ENCODE measurements at places on chromosomes 7 and 10.

DNA sequence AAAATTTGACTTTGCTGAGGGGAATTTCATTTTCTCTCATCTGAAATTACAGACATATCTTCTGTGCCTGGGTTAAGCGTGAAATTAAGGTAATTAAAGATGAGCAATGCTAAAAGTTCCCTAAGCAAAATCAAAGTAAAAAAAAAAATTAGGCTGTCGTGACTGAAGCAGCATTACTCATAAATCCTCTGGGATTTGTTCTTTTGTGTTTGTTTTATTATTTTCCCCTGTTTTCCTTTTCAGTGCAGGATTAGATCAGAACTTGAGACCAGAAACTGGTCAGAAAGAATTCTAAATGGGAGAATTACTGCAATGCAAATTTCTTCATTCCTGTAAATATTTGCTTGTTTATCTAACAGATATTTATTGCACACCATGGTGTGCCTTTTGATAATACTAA lies 141.4 kb upstream of the BET1 start:
- no peak for DNase-seq

- no peak for DNase-seq
These were observed 59.8 kb upstream of the ANTXRL start for GRCh38 chr10:46226900-46227558.

DNA sequence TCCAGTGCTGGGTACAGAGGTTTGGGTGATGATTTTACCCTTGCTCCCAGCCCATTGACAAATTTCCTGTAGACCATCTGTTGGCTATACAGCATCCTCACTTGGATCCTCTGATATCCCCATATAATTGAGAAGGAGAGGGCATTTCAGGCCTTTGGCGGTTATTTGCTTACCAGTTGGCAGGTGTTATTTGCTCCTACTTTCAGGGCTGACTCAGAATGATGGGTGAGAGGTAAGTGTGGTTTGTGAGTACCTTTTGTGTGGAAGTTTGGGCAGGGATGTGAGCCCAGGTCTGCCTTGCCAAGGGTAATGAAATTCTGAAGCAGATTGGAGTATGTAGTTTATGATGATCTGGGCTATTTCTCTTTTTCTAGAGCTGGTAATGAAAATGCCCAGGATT lies 93.6 kb downstream of the LRMDA start:
- DNase-seq: no peak

DNA sequence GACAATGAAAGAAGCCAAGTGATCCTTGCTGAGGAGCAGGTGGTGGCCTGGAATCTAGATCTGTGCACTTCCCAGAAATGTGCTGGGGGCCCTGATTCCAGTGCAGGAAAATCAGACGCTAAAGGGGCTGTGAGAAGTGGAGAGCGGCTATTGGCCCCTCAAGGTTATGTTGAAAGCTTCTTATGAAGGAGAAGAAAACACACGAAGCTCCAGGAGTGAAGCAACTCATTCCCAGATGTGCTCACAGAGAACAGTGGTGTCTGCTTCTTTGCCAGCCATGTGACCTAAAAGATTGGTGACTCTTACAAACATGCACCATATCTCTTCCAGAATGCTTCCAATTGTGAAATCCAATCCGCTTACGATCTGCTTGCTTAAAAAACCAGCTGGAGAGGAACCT lies 679.3 kb upstream of the IGFBP3 start:
- DNase-seq: no peak

DNA sequence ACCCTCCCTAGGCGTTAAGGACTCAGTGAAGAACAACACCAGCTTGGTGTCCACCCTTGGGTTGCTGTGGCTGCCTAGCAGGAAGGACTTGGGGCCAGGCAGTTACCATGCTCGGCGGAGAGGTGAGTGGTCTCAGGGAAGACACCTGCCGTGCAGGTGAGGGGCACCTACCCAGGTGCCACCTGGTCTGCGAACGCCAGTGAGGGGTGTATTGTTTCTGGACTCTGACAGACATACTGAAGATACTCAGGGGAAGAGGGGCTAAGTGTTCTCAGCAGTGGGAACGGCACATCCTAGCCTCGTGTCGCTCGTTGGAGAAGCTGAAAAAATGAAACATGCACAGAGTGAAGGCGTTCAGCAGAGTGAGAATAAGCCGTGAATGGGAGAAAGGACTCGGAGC lies 22.6 kb downstream of the DOCK1 start:
- no peak for DNase-seq

DNA sequence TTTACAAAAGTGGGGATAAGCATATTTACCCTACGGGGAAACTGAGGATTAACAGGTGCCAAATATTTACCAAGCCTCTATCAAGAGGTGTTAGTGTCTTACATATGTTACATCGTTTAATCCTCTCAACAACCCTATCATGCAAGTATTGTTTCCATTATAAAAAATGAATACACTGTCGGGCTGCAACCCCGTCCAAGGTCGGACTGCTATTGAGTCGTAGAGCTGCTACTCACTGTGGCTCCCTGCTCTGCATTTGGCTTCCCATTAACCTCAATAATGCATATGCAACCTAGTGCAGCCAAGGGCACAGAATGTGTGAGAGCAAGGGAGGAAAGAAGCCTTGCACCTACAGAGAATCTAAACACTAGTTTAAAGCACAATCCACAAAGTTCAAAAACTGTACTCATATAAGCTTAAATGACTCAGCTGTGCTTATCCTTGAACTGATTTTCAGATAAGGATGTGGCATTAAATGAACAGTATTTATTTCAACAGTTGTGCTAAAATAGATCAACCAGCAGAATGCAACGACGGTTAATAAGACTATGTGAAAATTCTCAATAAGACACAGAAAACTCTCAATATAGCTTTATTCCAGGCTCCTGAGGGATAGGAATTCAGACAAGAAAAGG lies 49.9 kb downstream of the UBE2H start:
- no peak for DNase-seq
